ENCODE measurements at places on chromosomes 12 and 14. TPM values are rescaled to one million over a fixed set of nuclear protein-coding genes. Genes with fewer than 3 reads are reported as not detected.

GRCh38 chr12:69947123-69947522, 122.1 kb downstream of the MYRFL start:
- DNase-seq = no peak

DNA sequence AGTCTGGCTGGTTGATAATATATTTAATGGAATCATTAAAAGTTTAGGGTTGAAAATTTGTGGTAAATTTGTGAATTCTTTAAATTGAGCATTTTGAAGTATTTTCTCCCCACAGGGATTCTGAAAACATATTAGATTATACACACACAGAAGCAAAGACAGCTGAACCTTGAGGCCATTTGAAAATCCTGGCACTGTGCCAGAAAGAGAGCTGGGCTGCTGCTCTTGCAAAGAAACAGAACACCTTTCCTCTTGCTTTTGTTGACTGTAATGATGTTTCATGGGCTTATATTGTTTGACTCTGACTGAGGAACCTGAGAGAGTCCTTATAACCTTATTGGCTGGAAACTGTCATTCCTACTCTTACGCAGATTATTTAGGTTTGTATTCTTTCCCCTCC, 4.8 kb downstream of the RNF34 start:
- peak; percentile 35 for DNase-seq

The SYCP3 gene
- not detected for total RNA-seq

The RERG gene
- total RNA-seq = not detected

- DNase-seq = peak; percentile 14
These were observed 38.9 kb downstream of the SLC2A14 start for GRCh38 chr12:7833831-7834230.

DNA sequence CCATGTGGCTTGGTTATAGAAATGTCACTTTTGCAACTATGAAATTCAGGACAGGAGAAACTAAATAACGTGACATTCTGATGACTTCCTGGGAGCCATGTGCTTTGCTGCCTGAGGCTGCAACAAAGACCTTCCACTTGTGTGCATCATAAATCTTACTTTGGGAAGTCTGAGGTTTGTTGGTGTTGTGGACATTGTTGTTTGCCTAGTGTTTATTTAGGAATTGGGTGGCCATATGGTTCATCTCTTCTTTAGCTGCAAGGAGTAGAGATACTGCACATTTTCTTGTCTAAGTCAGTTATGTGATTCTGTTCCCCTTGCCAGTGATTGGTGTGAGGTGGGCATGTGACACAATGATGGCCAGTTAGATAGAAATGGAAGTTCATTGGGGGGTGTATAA, 167.3 kb upstream of the SSTR1 start:
- DNase-seq = no peak

- DNase-seq = no peak
These were observed 110.7 kb downstream of the WIF1 start for GRCh38 chr12:65010437-65010836.

DNA sequence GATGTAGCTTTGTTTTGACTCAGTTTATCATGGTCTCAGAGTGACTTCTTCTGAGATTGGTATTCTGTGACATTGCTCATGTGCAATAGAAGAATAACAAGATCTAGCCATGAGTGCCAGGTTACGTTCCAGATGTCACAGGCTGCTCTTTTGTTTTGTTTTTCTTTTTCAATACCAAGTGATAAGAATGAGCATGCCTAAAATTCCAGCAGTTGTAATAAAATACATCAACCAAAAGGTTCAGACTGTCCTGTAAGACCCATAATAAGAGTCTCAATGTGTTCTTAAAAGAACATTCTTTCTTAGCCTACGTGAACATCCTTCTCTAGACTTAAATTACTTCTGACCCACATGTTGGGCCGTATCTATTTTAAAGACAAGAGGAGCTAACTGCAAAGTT, 669.2 kb downstream of the DIO2 start:
- no peak for DNase-seq

DNA sequence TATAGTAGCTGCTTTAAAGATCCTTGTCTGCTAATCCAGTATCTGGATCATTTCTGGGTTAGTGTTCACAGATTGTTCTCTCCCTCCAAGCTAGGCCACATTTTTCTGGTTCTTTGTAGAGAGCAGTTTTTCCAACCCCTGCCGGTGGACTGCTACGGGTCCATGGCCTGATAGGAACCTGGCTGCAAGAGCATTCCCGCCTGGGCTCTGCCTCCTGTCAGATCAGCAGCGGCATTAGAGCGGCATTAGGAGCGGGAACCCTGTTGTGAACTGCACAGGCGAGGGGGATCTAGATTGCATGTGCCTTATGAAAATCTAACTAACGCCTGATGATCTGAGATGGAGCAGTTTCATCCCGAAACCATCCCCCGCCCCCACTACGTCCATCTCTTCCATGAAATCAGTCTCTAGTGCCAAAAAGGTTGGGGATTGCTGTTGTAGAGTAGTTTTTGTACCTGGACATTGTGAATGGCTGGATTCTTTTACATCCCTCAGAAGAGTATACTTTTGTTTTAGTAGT, 50.4 kb downstream of the MYRFL start:
- DNase-seq = no peak

The HCAR3 gene
- total RNA-seq = 0.11 TPM

DNA sequence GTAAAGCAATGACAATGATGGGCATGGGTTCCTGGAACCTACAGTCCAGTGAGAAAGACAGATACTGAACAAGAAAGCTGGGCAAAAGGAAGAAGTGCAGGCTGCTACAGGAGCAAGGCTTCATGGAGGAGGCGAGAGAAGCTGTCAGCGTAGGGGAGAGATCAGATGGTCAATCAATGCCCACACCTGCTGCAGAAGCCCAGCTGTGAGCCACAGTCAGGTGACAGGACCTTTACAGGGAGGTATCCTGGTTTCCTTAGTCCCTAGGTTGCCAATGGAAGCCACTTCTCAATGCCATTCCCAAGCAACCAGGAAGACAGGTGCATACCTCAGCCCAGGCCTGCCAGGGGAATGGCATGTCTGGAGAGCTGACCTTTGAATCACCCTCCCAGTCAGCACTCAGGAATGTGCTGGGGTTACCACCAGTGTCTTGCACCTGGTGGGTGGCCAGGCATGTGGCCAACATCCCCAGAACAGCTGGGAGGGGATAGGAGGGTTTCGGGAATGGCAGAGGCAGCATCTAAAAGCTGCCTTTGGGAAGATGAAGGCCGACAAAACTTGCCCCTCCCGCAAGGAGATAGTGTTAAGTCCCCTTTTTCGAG, 170.3 kb downstream of the TTC7B start:
- peak; percentile 32 for DNase-seq

The KRT78 gene
- not detected for total RNA-seq

The SDR9C7 gene
- total RNA-seq = not detected

GRCh38 chr14:90397425-90398314, 841 bp downstream of the CALM1 start:
- DNase-seq = peak; percentile 34

All from HepG2 (cell line).